ENCODE measurements at places on chromosomes 5 and 9.
A peak's percentile ranks its signal among the peaks of the same experiment; 100 is the strongest.

- DNase-seq, result peak; percentile 0
These were observed 13.8 kb downstream of the NACC2 start for GRCh38 chr9:136081113-136081825.

DNA sequence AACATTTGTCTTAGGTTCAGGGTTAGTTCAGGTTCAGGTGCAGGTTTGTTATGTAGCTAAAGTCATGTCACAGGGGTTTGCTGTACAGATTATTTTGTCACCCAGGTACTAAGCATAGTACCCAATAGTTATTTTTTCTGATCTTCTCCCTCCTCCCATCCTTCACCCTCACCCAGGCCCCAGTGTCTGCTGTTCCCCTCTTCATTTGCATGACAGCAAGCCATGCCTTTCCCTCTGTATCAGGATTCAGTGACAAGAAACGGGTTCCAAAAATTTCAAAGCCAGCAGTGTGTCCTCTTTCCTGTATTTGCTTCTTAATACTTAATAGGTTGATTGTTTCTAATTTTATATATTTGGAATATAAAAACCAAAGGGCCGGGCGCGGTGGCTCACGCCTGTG is 330.8 kb upstream of the SGCD start:
- no peak for DNase-seq

DNA sequence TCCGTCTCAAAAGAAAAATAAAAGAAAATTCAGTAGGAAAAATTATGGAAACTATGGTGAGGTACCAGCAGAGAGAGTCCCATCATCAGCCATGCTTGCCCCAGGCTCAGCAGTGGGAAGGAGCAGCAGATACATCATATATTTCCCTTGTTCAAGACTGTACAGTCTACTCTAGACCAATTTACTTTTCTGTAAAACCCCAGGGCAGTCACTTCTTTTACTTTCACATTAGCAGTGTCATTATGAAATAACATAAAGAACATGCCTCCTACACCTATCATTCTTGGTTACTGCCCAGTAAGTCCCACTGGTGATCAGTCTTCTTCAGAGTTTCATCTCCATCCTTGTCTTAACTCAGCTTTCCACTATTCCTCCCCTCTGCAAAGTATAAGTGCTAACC is 1145.0 kb downstream of the MAT2B start:
- DNase-seq, result no peak

GRCh38 chr9:117313989-117314388 is 100.9 kb downstream of the ASTN2 start:
- no peak for DNase-seq

- no peak for DNase-seq
These were observed 142.9 kb upstream of the GRIA1 start for GRCh38 chr5:153347611-153348010.

GRCh38 chr5:45171563-45171962 is 362.8 kb downstream of the MRPS30 start:
- DNase-seq, result no peak

GRCh38 chr5:25448646-25449045 is 803.9 kb upstream of the CDH10 start:
- DNase-seq, result no peak

DNA sequence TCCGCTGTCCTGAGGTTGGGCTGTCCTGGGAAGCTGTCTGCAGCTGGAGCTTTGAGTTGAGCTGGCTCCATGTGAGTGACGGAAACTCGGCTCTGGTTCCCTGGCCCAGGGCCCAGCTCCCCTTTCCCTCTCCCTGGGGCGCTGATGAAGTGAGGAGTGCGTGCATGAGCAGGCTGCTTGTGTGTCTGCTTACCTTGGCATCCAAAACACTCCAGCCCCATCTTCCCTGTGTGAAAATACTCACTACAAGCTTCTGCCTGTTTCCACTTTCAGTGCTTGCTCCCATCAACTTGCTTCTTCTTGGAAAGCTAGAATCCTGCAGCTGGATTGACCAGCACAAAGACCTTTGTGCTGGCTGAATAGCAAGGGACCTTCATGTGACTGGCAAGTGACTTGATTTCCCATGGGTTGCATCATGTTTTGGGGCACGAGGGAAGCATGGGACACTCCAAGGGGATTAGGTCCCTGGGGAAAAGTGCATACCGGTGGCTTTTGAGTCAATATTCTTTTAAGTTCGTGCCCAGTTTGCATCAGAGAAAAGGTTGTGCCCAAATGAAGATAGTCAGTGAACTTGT is 198.1 kb downstream of the GADD45G start:
- no peak for DNase-seq

- DNase-seq, result no peak
These were observed 211.5 kb upstream of the NREP start for GRCh38 chr5:111968459-111968858.

GRCh38 chr5:97164846-97165245 is 18.2 kb downstream of the RIOK2 start:
- no peak for DNase-seq

DNA sequence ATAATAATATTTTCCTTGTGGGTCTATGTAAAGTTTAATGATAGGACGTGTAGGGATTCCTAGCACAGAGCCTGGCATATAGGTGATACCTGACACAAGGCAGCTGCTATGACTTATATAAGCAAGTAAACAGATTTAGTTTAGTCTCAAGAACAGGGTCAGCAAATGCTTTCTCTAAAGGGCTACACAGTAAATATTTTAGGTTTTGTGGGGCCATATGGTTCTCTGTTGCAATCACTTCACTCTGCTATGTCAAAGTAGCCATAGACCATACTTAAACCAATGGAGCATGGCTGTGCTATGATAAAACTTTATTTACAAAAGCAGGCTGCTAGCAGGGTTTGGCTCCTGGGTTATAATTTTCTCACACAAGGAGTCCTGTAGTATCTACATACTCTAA is 204.8 kb upstream of the KLF4 start:
- no peak for DNase-seq

DNA sequence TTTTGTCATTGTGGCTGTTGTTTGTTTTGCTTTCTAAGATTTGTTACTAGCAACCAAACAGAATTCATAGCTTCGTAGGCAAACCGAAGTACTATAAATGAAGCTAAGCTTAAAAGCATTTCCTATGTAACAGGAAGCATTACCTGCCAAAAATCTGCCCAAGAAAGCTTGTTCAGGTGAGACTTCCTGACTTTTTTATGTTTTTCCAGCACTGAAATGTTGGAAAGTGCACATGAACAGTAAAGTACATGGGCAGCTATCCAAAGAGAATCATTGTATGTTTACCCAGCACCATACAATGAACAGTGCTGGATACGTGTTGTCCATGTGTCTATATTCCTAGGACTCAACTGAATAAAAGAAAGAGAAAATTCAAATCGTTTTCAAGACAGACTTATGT is 247.1 kb downstream of the NFIB start:
- no peak for DNase-seq

DNA sequence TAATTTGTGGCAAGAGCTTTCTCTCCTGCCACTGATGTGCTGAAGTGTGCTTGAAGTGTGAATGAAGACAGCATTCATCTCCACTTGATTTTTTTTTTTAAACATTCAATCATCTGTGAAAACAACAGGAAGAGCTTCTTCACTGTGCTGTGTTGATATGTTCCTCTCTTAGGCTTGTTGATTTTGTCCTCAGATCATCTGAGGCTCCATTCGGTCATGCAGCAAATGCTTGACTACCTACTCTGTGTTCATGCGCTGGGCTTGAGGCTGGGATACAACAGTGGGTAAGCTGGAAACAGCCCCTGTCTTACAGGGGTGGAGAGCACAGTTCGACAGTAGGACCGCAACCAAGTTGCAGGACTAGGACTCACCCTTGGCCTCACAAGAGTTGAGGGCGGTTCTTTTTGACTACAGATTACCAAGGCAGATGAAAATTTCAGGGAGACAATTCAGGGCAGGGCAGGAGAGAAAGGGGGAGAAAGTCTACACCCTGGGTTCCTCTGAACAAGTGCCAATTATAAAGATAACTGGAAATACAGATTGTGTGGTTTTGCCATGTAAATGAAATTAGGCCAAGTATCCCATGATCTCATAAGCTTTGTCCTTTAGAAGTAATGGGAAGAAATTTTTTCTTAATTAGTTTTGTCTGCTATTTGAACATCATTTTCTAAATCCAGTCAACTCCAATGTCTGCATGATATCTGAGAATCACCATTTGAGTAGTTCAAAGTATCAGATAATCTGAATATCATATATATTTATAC is 31.0 kb upstream of the F2R start:
- no peak for DNase-seq

DNA sequence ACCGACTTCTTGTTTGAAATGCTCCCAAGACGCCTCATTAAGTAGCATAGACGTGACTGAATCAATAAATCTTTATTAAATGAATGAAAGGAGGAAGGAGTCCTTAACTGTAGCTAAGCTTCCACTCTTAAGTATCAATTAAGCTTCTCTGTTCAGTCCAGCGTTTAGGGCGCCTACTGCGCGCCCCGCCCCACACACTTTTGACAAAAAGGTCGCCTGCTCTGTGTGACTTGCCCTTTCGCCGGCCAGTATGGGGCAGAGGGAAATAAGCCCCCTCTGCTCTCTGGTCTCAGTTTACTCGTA is 662 bp upstream of the DOLPP1 start:
- DNase-seq, result no peak

DNA sequence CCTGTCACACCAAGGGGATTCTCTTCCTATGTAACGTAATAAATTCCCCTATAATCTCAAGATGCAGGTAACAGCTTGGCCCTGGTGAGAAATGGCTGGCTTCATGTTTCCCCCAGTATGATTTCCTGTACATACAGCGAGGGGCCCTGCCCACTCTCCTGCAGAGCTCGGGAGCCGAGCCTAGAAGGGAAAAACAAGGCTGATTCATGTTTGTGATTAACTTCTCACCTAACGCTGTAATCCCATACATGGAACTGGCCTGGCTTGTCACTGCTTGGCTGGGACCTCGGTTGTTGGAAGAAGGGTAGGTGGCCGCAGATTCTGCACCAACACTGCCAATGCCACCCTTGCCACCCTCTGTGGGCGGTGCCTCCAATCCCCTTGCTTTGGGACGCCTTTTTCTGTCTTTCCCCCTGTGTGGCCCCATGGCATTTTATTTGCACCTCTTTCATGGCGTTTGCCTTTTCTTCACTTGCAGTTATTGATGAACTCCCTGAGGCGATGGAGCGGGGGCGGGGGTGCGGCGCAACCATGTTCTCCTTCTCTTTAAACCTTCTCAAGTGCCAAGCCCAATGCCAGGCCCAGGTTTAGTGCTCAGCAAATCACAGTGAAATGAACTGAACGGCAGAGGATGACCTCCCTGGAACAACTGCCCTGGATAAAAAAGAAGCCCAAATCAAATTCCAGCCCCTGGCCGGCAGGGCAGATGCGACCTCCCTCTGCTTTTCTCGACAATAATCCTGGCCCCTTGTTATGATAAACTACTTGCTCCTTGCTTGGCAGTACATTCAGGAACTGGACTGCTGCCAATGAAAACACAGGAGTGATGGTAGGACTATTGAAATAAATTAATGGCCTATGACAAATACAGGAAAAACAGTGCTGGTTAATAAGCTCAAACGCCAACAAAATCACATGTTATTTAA is 108.1 kb downstream of the TMEM174 start:
- no peak for DNase-seq
